ENCODE measurements at places on chromosomes 7 and 10.

DNA sequence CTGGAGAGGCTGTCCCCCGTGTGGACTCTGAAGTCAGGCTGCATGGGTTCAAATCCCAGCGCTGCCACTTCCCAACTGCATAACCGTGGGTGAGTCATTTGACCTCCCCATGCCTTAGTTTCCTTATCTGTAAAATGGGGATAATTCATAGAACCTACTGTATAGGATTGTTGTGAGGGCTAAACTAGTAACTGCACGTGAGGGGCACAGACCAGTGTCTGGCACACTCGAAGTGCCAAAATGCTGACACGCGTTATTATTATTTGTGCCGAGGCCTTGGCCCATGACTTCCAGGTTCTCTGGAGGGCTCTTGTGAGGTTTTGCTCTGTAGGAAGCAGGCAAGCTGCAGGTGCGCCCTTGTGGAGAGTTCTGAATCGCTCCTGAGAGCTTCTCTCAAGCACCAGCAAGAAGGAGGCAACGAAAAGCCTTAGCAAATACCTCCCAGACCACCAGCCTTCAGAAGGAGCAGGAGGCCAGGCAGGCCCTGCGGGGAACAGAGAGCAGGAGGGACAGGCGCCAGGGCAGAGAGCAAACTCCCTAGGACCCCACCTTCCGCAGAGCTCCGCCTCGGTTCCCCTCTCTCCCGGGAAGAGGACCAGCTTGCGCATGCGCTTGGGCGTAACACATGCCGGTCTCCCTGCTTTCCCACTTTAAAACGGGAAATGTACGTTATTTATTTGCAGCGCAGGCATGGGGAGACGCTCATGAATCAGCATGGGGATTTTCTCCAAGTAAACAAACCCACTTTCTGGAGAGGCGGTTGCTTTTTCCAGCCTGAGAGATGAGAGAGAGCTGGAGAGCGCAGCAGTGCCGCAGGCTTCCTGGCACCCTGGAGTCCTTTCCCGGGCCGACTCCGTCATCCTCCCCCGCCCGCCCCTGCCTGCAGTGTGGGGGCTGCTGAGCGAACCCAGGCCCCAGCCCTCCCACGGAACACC lies 39.6 kb downstream of the SORCS3 start:
- DNase-seq, result no peak

GRCh38 chr10:80512031-80512526 lies 25.6 kb upstream of the SH2D4B start:
- DNase-seq, result no peak

DNA sequence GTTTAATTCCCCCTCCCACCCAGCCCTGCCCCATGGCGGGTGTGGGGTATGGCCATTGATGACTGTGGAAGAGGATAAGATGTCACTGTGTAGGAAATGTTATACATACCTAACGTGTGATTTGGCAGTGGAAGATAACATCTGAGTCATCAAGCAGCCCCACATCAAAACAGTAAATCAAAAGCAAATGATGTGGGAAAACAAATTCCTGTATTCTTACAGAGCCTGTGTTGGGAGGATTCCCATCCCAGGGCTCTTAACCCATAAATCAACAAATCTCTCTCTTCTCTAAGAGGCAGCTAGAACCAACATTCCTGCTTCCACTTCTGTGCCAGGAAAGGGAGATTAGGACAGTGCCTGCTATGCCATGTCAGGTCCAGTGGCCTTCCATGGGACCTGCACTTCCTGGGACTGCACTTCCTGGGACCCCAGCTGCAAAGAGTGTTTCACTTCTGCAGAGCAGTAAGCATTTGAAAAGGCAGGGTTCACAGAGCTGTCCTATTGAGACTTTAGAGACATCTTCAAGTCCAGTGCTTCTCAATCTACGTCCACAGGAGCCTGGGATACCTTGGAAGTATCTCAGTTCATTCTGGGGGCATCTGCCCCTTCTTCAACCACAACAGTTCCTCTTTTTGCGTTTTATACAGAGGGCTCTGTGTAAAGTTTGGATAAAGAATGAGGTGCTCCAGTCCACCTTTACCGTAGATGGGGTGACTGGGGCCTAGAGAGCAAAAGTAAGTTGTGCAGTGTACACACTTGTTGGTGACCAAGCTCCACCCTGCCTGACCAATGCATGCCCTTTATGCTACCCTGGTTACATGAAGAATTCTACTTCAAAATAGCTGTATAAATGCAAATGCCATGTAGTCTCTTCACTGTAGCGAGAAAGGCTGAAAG lies 45.7 kb downstream of the ATXN7L1 start:
- DNase-seq, result no peak

- no peak for DNase-seq
Observed at GRCh38 chr7:26865094-26865388, 651 bp upstream of the SKAP2 start.

DNA sequence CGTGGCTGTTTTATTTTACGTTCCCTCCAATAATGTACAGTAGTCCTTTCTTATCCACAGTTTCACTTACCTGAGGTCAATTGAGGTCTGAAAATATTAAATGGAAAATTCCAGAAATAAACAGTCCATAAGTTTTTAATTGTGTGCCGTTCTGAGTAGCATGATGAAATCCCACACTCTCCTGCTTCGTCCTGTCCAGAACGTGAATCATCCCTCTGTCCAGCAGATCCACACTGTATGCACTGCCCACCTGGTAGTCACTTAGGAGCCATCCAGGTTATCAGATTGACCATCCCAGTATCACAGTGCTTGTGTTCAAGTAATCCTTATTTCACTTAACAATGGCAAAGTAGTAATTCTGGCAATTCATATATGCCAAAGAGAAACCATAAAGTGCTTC lies 46.3 kb downstream of the STARD3NL start:
- no peak for DNase-seq

- DNase-seq, result peak; percentile 73
Observed at GRCh38 chr7:23474094-23474828, 4.0 kb upstream of the IGF2BP3 start.

GRCh38 chr7:100483090-100483721 lies 521 bp upstream of the NYAP1 start:
- peak; percentile 74 for DNase-seq

DNA sequence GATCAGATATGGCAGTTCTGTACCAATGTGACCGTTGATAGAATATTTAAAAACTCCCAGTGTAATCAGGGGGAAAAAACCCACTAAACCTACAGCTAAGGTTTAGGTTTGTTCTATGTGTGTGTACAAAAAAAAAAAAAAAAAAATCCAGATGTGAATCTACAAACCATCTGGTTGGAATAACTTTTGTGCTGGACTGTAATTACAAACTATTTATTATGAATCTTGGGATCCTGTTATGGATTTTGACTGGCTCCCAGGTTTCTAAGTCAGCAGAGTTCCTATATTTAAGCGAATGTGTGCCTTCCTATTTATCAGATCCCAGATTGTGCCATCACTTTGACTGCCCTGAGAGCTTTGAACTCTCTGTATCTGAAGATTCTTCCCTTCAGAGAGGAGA lies 29.1 kb downstream of the BMPER start:
- no peak for DNase-seq

- no peak for DNase-seq
Observed at GRCh38 chr10:61010863-61011262, 66.9 kb upstream of the RHOBTB1 start.
